Foreskin fibroblast (primary cell): ENCODE measurements at places on chromosomes 13 and 19.

GRCh38 chr13:41842036-41842620, 118.8 kb downstream of the VWA8 start:
- no peak for DNase-seq

DNA sequence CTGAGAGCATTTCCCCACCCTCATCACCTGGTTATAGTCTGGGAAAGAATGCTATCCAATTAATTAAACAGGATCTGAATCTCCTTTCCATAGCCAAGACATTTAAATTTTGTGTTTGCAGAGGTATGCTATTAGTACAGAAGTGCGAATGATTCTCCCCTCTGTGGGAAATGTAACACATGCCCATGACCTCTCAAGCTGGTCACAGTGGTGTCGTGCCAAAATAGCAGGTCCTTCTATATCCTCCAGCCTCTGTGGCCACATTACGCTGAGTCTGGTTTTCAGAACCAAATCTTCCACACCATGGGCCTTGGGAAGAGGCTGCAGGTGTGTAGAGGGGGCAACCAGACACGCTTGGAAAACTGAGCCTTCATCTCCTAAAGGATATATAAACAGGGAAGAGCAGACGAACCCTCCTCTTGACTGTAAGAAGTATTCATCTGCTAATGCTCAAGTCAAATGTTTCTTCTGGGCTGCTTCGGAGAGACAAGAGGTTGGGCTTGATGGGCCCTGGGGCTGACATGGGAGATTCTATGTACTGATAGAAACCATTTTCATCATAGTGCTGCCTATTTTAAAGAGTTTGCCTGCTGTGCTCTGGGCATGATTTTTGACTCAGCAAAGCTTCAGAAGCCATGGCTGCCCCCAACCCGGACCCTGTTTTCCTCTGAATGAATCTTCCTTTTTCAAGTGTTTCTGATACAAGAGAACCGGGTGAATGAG, 197.6 kb downstream of the DNAJC15 start:
- DNase-seq, result no peak

GRCh38 chr19:1512671-1513498, at the start of gene ADAMTSL5:
TSS of gene ADAMTSL5 (minus strand) at chr19:1513019. CDS start at chr19:1510943, 2,076 bp downstream.
- DNase-seq, result peak; percentile 65

DNA sequence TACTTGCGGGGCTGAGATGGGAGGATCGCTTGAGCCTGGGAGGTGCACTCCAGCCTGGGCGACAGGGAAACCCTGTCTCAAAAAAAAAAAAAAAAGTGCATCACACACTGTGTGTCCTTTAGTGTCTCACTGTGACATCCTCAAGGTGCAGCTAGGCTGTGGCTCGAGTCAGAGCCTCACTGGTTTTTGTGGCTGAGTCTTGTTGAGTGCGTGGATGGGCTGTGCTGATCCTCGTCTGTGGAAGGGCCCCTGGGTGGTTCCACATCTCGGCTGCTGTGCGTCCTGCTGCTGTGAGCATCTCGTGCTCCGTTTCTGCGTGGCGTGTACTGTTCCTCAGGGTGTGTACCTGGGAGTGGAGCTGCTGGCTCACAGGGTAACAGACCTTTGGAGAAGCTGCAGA, 11.2 kb downstream of the STK11 start:
- no peak for DNase-seq

- DNase-seq, result no peak
Measured at GRCh38 chr19:14187561-14187960, 18.4 kb downstream of the ADGRL1 start.

- no peak for DNase-seq
Measured at GRCh38 chr13:54511366-54511765, 1482.8 kb downstream of the OLFM4 start.

DNA sequence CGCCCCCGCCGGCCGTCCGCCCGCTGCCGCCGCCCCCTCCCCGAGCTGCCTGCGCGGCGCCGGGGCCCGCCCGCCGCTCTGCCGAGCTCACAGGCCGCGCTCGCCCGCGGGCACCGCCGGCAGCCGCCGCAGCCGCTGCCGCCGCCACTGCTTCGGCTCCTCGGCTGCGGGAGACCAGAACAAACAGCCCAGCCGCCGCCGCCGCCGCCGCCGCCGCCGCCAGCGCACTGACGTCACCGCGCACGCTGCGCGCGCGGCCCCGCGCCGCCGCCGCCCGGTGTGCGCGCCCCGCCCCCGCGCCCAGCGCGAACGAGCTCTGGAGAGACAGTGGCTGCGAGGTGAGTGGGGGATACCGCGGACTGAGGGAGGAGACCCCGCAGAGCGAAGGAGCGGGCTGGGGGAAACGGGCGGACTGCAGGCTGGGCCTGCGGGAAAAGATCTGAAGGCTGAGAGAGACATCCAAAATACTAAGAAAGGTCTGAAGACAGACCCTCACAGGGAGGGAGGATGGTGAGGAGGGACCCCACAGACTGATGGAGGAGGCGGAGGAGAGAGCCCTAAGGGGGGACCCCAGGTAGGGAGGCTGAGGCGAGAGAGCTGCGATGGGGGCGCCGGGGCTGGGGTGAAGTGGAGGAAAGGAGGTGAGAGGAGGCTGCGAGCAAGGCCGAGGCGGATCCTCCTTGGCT, at the start of gene BRD4:
Gene BRD4 (minus strand): TSS at position 229 of the 686 bp plus-strand sequence. CDS start 59,440 bp downstream, outside the sequence.
- DNase-seq, result peak; percentile 45

GRCh38 chr13:27973961-27974662, 5.0 kb upstream of the CDX2 start:
- DNase-seq, result no peak

GRCh38 chr19:8902520-8902919, 70.3 kb downstream of the MBD3L1 start:
- no peak for DNase-seq
